ENCODE measurements at places on chromosomes 13 and 19. TPM values are rescaled to one million over a fixed set of nuclear protein-coding genes. Genes with fewer than 3 reads are reported as not detected.

TMC4 gene
- total RNA-seq, result 0.34 TPM

CPB2 gene
- not detected for total RNA-seq

KLK7 gene
- not detected for total RNA-seq

PSG5 gene
- not detected for total RNA-seq

FXYD1 gene
- not detected for total RNA-seq

ATXN8OS gene
- not detected for total RNA-seq

REX1BD gene
- 45.5 TPM for total RNA-seq

DAND5 gene
- 0.34 TPM for total RNA-seq

PRR12 gene
- total RNA-seq, result 1.6 TPM

COX7A1 gene
- total RNA-seq, result 39.0 TPM

ZNF471 gene
- 1.4 TPM for total RNA-seq

LIN7B gene
- 2.8 TPM for total RNA-seq

PSG1 gene
- total RNA-seq, result not detected

HPN gene
- 0.09 TPM for total RNA-seq

LILRB2 gene
- not detected for total RNA-seq

C5AR1 gene
- total RNA-seq, result not detected

CFAP97D2 gene
- not detected for total RNA-seq

ZNF625 gene
- total RNA-seq, result 12.0 TPM

MAMSTR gene
- 0.09 TPM for total RNA-seq

ZNF763 gene
- 0.60 TPM for total RNA-seq

ATP12A gene
- total RNA-seq, result not detected

CCDC70 gene
- not detected for total RNA-seq

RYR1 gene
- total RNA-seq, result 0.11 TPM
